ENCODE measurements at places on chromosomes 3 and 15.

DNA sequence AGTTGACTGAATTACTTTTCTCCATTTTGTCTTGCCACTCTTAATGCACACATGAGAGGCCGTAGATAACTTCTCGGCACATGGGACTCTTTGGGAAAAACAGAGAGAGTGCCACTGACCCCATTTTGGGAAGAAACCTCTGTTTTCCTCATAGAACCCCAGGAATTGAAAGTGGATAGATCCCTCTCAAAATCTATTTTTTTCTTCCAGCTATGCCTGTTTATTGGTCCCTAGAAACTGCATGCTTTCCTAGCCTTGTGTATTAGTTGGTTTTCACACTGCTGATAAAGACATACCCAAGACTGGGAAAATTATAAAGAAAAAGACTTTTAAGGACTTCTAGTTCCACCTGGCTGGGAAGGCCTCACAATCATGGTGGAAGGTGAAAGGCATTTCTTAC, 23.7 kb upstream of the TMEM45A start:
- no peak for DNase-seq

DNA sequence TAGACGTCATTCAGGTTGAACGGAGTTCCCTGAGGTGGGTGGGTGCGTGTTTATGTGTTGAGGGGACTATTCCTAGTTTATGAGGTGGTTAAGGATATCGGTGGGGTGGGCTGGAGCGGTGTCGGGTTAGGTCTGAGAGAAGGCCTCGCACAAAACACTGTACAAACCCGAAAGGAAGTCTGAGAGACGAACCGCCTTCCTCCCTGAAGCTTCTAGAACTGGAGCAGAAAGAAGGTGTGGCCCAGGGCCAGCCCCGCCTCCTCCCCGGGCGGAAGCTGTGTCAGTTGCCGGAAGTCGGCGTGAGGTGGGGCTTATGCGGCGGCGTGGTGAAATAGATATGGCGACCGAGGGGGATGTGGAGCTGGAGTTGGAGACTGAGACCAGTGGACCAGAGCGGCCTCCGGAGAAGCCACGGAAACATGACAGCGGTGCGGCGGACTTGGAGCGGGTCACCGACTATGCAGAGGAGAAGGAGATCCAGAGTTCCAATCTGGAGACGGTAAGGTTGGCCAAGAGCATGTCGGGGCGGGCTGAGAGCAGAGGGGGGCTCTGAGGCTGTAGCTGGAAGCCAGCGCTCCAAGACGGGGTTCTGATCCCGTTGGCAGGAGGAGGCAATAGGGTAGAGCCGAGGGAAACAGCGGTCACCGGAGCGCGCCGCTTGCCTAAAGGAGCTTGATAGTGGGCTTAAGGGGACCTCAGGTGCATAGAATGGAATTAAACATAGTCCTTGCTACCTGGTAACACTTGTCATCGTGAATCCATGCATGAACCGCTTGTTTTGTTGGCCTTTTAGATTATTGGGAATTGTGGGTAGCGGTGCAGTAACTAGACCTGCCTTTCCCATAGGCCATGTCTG, at the start of gene HYPK:
Gene HYPK (plus strand): TSS at position 314 of the 856 bp plus-strand sequence. CDS start 24 bp downstream, at position 338.
- peak; percentile 50 for DNase-seq

DNA sequence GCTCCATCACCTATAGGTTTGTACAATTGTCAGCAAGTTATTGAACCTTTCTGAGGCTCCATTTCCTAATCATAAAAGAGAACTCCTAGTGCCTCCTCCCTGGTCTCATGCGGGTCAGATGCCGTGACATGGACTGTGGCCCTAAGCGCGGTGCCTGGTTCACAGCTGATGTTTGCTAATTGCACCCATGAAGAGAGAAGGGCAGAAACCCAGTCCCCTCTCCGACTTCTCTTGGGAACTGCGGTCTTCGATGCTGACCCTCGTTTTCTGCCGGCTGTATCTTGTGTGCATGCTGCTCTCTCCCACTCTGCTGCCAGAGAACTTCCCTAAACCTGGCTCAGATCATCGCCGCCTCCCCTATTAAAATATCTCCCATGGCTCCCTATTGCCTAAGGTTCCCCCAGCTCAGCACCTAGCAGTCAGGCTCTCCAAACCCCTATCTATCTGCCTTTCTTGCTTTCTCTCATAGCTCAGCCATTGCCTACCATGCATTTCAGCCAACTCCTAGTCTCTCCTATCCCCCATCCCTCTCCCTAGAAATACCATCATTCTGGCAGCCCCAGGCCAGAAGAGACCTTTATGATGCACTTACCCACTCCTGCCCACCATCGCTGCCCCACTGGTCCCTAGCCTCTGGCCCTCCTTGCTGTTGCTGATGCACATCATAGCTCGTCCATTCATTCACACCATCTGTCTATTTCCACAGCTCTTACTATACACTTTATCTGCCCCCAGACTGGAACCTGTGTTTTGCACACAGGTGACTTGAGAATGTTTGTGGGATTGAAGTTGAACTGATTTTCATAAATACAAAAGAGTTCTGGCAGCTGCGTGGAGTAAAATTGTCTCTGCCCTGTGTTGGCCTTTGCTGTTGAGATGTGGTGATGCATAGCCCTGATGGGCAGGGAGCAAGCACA, 6.6 kb downstream of the ISG20 start:
- no peak for DNase-seq

GRCh38 chr3:149507491-149508324, 33.2 kb downstream of the TM4SF4 start:
- no peak for DNase-seq

DNA sequence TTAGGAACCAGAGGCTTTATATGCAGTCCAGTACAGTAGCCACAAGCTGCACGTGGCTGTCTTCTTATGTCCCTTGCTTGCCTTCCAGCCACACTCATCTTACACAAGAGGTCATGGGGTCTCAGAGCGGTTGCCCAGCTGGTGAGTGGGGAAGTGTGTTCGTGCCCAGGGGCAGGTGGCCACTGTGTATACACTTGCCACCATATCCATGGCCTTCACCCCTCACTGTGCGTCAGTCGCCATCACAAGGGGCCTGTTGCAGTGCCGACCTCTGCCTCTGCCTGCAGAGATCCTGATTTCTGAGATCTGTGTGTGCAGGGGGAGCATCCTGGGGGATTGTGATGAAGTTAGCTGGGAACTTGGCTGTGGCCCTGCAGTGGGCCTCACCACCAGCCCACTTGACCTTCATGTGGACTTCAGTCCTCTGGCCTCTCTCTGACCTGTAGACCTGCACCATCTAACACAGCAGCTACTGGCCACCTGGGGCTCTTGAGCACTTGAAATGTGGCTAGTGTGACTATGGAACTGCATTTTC, 43.1 kb upstream of the SACM1L start:
- no peak for DNase-seq

DNA sequence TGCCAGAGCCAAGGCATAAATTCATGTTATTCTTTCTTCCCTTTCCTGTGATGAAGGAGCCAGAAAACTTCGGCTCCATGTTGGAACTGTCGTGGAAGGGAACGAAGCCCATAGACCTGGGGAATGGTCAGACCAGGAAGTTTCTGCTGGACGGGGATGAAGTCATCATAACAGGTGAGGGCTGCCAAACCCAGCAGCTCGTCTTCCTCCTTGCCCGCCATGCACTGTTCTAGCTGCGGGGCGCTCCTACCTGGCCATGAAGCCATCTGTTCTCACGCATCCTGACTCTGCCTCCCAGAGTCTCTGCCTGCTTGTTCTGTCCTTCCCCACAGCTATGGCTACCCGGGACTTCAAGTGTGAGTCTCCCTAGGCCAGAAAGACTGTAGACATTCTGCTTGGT, 28.2 kb downstream of the FAH start:
- DNase-seq = no peak

DNA sequence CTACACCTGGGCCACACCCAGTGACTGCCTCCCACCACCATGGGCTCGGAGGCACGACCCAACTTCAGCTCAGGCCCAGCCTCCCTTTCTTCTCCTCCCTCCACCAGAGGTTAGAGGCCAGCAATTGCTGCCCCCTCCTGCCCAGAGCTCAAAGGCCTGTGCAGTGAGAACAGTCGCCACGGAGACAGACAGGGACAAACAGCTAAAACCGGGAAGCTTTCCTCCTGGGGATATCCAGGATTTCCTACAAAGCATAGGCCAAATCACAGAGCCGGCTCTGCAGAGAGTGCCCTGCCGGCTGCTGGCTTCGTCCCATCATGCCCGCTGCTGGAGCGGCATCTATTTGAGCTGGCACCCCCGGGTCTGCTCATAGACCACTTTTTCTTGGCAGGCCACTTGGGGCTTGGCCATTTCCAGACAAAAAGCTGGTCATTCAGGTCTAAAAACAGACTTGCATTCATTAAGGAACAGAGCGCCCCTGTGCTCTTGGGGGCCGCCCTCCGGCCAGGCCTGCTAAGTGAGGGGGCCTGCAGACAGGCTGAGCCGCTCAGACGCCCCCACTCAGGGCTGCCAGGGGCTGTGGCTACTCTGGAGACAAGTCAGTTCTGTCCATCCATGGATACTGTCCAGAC, 17.5 kb downstream of the GRAMD2A start:
- DNase-seq = no peak

GRCh38 chr3:177935047-177935446, 601.2 kb upstream of the KCNMB2 start:
- DNase-seq = no peak

GRCh38 chr3:114155370-114155821, 23.5 kb downstream of the DRD3 start:
- no peak for DNase-seq

- DNase-seq = no peak
Observed at GRCh38 chr3:108296239-108296638, at the start of gene HHLA2. Gene HHLA2, plus strand, starts transcription at chr3:108296548. Its CDS starts 55,266 bp downstream, at chr3:108351814.

DNA sequence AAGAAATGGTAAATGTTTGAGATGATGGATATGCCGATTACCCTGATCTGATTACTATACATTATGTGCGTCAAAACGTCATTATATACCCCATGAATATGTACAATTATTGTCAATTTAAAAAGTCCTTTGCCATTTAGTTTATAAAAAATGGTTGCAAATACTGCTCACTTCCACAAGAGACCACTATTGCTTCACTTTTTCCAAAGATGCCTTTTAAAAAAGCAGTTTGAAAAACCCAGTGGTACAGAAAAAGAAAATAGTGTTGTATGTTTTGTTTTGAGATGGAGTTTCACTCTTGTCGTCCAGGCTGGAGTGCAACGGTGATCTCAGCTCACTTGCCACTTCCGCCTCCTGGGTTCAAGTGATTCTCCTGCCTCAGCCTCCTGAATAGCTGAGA, 39.3 kb downstream of the EDEM1 start:
- no peak for DNase-seq

DNA sequence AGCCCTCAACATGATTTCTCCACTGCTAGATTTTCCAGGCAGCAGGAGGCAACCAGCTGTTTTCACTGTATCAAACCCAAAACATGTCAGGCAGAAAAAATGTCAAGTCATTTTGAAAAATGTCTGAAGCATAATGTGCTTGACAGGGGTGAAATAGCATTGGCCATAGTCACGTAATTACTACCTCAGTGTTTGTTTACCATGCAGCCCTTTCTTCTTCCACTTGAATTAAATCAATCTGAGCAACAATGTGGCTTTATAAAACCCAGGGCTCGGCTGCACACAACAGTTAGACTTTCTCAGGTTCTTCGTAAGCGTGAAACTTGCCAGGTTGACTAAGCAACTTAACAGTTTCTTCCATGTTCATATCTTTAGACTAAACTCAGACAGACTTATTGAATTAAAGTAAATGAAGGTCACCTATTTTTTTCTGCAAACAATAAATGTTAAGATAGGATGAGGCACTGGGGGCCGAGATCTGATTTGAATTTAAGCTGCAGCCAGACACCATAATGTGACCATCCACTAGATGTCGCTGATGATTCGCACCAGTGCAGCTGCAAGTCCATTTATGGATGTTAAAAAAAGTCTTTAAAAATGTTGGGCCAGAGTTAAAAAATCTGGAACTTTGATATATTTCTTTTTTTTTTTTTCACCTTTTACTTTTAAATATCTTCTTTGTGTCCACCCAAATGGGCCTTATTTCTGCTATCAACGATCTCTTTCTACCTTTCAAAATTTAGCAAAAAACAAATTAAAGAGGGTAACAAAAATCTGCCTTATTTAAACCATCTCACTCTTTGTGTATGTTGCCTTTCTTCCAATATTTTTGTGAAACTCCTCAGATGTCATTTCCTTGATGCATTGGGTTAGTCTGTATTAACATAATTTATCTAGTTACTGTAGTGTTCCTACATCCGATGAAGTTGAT, 305.9 kb downstream of the CACNA2D3 start:
- no peak for DNase-seq

DNA sequence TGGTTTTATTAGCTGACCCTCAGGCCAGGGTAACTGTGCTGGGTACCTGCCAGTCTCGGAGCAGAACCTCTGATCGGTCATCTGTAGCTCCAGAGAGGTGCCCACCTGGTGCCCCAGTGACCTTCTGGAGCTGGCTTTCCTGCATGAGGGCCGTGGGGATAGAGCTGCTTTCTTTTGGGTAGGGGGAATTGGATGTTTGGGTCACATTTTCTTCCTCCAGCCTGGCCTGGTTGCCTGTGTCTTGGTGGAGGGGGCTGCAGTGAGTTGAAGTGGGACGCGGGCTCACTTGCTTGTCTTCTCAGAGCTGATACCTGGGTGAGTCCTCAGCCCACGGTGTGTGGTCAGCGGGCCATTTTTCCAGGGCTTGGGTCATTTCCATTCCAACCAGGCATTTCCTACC, 2.6 kb downstream of the ZNF710 start:
- no peak for DNase-seq

DNA sequence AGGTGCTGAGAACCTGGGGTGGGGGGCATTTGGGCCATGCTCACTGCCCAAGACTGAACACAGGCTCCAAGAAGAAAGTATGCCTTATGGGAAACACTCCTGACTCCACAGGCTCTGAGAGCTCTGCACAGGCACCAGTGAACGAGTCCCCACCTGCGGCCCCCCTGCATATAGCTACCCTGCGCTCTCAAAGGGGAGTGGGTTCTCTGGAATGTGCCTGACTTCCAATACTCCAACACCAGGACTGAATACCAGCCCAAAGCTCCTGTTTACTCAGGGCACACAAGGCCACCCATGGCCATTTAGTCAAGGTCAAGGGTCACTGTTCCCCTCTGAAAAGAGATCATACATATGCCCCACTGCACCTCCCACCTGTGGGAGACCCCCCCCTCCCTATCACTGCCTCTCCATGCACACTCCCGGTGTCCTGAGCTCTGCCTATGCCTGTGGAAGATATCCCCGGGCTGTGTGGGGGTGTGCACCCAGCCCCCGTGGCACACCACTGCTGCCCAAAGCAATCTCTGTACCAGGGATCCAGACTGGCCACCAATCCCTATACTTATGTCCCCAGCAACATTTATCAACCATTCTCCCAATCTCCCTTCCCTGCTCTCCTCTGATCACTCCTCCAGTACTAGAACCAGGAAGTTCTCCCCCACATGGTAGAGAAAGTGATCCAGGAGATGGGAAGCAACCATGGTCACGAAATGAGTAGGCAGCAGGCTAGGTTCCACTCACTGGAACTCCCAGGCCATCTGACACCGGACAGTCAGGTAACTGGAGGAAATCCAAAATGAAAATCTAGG, 1.5 kb upstream of the PLXNB1 start:
- no peak for DNase-seq

DNA sequence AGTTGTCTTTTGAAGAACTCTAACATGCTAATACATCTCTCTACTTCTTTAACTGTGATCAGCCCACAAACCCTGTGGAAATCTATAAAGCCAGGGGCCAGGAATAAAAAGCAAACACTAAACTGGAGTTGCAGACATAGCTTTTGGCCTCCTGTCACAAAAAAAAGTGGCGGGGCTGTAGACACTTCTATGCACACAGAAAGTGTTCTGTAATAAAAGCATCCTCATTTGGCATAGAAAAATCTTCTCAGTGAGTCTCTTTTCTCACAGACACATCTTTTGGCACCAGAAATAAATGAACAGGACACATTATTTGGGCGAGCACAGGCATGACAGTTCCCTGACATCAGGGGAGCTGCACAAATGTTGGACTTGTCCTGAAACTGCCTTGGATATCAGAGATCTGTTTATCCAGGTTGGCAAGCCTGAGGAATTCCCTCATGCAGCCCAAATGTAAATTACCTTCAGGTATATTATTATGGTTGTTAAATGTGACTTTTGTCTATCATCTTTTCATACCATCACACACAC, 355.4 kb downstream of the FGF12 start:
- DNase-seq = no peak
